ENCODE measurements at places on chromosomes 1 and 21.
A peak's percentile ranks its signal among the peaks of the same experiment; 100 is the strongest.

GRCh38 chr1:48773133-48773532 lies 3.6 kb downstream of the BEND5 start:
- DNase-seq: no peak

GRCh38 chr1:111205714-111206050 lies 5.2 kb upstream of the DENND2D start:
- DNase-seq: no peak

DNA sequence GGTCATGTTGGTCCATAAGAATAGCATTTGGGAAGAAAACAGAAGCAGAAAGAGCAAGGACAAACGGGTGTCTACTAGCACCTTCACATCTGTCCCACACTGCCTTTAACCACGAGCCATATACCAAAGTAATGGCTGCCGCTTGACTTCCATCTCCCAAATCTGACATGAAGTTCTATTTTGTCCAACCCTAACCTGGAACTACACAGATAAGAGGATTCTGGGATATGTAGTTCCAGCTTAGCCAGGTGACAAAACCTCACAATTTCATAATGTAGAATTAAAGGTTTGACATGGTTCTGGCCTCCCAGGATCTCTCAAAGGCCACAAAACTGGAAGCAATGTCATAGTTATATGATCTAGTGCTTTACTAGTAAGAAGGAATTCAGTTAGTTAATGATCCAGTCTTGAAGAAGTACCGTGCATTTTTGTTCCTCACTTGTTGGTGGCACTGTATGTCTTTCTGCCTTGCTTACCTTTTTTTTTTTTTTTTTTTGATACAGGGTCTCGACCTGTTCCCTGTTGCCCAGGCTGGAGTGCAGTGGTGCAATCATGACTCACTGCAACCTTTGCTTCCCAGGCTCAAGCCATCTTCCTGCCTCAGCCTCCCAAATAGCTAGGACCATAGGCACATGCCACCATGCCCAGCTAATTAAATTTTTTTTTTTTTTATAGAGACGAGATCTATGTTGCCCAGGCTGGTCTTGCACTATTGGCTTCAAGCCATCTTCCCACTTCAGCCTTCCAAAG lies 17.5 kb downstream of the PTGFRN start:
- DNase-seq: no peak

DNA sequence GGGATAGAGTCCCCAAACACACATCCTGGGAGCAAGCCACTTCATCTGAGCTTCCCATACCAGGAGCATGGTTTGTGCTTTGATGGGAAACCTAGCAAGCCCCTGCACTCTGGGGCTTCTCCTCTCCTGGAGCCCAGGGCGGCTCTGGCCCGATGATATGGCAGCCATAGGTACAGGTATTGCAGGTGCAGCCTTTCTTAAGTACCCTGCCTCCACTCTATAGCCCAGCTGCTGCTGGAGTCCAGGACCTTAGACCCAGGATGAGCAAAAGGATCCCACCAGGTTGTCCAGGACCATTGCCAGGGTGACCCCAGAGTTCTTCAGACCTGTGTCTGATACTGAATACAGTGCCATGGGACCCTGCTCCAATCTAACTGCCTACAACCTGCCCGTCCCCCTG lies 4.2 kb downstream of the C1orf226 start:
- no peak for DNase-seq

GRCh38 chr1:181349512-181349911 lies 133.8 kb upstream of the CACNA1E start:
- DNase-seq: no peak

DNA sequence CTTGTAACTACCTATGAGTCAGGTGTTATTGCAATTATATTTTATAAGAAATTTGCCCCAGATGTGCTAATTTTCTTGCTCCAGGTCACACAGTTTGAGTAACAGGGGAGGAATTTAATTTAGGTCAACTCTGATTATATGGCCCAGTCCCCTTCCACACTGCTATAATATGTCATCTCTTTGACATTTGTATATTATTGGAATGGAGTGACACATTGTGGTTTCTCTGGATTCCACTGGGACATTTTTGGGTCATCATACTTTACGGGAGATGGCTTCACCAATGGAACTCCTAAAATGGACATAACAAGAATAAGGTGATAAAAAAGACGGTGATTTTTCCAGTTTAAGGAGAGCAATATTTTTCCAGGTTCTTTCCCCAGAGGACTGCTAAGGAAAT lies 191.2 kb downstream of the DISC1 start:
- no peak for DNase-seq

DNA sequence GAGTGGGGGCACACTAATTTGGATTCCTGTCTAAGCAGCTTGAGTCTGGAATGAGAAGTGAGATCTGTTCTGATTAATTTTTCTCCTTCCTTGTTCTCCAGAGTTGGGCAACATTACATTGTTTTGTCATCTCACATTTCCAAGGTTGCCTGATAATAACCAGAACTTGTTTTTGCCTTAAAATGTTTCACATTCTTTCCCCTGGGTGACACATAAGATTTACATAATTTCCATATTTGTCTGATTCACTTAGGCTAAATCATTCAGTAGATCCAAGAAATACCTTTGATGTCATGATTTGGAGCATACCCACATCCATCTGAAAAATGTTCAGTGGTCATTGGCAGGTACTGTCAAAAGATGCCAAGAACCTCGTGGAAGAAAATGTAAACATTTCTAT lies 60.3 kb downstream of the XCL2 start:
- no peak for DNase-seq

- DNase-seq: no peak
Observed at GRCh38 chr1:204274446-204274845, 60.7 kb upstream of the GOLT1A start.

DNA sequence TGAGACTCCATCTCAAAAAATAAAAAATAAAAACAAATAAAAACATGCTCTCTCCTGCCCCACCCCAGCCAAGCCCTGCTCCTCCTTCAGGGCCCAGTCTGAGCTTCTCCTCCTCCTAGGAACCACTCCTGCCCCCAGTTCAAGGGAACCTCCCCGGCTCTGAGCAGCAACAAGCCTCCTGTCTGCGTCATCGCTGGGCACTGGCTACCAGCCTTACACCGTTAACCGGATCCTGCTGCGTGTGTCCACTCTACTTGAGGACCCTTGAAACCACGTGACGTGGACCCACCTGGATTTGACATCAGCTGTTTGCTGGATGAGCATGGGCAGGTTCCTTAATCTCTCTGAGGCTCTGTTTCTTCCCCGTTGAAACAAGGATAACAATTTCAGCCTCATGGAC lies 1.6 kb upstream of the TAS1R2 start:
- no peak for DNase-seq

DNA sequence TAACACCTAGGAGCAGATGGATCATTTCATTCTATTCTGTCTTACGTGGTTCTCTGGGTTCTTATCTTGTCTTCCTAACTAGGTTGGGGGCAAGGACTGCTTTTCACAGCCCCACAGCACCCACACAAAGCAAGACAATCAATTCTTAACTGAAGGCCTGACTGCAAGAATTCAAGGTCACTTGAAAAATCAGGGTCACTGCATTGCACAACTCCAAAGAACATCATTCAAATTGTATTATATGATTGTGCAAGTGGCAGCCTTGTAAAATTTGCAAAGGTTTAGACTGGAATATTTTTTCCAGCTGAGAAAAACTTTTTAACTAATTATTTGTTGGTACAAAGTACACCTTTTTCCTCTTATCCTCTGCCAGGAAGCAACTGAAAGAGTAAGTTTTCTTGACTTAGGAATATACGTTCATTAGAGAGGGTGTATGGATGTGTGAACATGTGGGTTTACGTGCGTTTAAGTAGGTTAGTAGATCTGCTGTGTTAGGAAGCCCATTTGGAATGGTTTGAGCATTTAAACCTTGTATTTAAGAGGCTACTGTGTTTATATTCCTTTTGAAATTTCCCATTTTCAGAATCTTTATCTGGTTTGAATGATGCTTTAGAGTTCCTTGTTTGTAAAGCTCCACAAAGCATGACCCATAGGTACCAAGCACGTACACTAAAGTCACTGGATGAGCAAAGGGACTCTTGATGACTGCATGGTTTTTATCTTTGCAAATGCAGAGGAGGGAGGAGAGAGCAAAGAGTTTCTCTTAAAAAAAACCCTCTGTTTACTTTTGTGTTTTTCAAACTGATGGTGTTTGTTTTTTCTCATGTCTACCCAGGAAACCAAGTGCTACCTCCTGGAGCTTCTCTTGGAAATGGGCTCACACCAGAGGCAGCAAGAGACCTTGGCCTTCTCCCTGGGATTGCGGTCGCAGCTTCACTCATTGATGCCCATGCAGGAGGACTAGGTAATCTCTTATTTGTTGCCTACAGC lies 214.9 kb downstream of the FGGY start:
- no peak for DNase-seq

GRCh38 chr1:226369110-226369509 lies 38.8 kb downstream of the PARP1 start:
- DNase-seq: no peak

DNA sequence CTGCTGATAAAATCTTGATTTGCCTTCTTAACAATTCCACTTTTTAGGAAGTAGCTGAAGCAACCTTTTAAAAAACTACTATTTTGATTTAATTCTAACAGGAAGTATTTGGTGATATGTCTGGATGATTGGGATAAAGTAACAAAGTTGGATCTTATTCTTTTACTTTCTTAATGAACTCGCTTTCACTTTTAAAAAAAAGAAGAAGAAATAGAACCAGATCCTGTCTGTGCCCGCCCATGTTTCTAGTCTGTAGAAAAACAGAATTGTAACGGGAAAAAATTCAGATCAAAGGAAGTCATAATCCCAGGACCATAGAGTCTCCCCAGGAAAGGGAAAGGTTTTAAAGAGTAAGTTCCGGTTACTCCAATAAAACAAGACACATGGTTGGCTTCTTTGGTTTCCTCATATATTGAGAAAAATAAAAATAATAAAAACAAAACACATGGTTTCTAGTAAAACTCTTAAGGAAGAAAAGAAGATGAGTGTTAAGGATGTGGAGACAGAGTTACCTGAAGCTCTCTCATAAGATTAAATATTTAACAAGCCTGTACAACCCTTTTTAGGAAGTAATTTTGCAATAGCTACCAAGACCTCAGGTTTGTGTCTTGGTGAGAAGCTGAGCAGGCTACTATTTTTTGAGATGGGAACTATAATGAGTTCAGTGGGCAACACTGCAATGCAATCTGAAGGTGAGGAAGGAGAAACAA lies 4.9 kb downstream of the CD48 start:
- no peak for DNase-seq

DNA sequence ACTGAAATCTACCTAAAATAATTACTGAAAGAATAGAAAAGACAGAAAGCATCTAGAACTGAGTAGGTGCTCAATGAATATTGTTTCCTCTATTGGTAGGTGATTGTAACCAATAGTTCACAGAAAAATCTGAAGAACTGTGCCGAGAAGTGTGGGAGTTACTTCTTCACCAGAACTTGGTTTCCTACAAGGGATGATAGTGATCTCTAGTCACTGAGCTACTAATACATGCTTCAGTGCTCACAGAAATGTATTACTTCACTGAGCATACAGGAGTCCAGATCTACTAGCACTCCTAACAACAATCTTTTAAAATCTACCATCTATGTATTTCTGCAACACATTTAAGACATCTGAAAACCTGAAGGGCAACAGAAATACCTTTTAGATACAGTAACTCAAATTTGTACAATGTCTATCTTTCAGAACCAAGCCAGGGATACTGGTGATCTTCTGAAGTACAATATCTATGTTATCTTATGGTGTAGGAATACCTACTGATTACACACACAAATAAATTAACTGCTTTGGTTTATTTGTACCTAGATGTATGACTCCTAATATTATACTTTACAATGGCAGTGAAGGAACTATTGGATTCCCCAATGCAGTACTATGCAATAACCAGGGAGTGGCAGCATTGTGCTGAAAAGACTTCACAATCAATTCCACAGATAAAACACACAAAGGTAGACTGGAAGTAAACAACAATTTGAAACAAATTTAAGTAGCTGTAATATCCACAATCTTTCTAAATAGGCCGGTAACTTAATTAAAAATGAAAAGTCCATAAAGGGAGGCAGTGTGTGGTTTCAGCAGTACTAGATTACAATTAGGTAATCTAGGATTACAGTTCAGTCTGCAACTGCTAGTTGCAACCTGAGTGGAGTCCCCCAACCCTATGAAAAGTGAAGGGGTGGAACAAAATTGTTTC lies 243.0 kb downstream of the SLC45A1 start:
- DNase-seq: peak; percentile 37

GRCh38 chr1:203701606-203702005 lies 63.4 kb upstream of the LAX1 start:
- no peak for DNase-seq

DNA sequence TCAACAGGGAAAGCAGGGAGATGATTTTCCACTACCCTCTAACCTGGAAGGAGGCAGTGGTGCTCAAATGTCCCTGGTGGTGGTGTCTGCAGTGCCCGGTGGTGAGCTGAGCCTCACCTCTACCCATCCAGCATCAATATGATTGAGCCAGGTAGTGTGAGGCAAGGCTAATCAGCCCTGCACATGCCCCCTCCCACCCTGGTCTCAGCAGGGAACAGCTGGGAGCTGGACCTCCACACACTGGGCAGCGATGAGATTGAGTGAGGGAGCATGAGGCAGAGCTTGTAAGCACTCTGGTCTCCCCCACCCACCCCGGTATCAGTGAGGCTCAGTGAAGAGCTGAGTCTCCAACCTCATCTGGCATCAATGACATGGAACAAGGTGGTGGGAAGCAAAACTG lies 634.3 kb downstream of the PTPRU start:
- no peak for DNase-seq

GRCh38 chr1:8133657-8134430 lies 107.7 kb upstream of the ERRFI1 start:
- peak; percentile 49 for DNase-seq

DNA sequence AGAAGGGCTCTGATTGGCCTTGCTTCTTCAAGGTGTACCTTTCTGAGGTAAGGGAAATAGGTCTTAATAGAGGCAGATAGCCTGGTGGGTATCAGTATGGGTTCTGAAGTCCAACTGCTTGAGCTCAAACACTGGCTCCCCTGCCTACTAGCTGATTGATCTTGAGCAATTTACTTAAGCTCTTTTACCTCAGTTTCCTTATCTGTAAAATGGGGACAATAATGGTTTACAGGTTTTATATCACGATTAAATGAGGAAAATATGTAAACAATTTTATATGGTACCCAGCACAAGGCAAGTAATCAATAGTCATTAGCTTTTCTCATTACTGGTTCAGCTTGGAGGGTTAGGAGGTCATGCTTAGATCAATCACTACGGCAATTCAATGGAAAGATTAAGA lies 75.8 kb upstream of the VTCN1 start:
- no peak for DNase-seq

Data from urothelium cell line (cell line).